ENCODE measurements at places on chromosomes 5 and 9.

DNA sequence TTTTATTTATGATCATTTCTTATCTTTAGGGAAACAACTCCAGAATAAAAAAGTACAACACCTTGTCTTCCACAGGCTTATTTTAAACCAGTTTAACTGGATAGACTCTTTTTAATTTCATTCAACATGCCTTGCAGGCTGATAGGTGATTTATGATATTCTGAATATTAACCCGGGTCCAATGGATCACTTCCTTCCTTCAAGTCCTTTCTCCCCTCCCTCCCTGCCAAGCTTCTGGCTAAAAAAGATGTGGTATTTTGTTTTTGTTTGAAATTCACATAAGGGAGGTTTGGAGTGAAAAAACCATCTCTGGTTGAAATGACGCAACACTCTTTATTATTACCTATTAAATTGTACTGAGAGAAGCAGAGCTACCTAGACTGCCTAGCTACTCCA lies 265.3 kb downstream of the MLLT3 start:
- no peak for DNase-seq

- DNase-seq = no peak
Observed at GRCh38 chr5:140116716-140117115, 2.8 kb downstream of the PURA start.

DNA sequence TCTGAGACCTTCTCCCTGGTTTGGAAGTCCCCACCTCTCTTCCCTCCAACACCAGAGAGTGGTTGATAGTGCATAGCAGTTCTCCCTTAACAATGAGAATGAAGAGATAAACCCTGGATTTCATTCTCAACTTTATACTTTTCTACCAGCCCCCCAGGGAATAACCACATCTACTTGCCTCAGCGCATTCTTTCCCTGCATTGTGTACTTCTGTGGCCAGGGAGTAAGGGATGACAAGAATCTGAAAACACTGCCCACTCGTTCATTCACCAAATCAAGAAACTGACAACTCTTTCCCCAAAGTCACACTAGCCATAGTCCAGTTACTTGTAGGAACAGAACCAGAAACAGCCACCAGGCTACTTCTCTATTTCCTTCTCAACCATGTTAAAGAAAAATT lies 46.0 kb upstream of the SPIN1 start:
- DNase-seq = no peak

DNA sequence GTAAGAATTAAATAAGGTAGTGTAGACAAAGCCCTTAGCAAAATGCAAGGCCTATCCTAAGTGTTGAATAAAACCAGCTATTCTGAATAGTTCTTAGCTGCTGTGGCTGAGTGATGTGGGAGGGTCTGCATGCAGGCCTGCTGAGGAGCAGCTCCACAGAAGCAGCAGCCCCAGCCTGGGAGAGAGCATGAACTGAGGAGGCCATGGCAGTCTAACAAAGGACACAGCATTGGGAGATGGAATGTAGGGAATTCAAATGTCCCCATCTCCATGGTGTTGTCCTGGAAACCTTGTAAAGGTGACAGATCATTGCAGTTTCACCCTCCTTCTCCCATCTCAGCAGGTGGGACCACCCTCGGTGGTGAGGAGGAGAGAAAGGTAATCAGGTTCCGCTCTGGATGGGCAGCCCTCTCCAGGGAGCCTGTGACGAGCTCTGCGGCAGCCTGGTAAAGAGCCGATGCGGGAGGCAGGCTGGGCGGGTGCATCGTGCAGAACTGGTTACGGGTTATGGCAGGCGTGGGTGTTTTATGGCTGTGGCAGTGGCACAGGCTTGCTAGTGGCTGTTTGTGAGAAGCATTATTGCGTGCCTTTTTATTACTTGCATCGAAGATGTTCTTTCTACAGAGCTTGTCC lies 199.9 kb upstream of the GLRA1 start:
- no peak for DNase-seq

GRCh38 chr9:14243514-14244042 lies 70.4 kb downstream of the NFIB start:
- no peak for DNase-seq

DNA sequence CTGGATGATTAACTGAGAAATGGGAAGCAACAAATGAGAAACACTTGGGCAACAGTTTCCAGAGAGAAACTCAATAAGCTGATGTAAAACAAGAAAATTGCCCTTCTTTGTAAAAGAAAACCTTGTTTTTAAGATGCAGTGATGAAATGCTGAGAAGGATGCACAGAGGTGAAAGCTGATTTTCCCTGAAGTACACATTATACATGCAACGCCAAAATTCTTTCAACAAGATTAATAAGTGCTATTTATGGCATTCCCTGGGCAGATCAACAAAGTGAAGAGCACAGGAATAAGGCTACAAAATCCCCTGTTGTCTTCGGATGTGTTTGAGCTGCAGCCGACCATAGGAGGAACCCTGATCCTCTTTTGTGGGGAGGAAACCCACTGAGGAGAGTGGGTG lies 208.0 kb upstream of the ANKH start:
- no peak for DNase-seq

DNA sequence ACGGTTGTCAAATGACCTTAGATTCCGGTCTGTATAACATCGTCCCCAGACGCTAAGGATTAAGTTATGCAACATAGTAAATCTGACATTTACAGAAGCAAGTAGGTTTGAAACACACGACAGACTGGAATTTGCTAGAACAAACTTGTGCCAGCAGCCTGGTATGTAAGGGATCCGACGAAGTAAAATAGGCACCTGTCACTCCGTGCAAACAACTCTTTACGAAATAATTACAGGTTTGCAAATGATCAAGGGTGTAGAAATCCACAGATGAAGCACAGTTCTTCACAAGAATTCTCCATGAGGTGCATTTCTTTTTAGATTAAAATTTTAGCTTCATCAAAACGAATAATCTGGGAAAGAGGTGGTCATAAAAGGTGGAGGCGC lies 508 bp downstream of the MOCS2 start:
- DNase-seq = no peak

GRCh38 chr5:10330511-10331230 lies 22.8 kb upstream of the MARCHF6 start:
- no peak for DNase-seq

GRCh38 chr9:129390541-129390940 lies 212.5 kb upstream of the IER5L start:
- no peak for DNase-seq

GRCh38 chr5:125367702-125368101 lies 621.3 kb upstream of the ZNF608 start:
- no peak for DNase-seq

DNA sequence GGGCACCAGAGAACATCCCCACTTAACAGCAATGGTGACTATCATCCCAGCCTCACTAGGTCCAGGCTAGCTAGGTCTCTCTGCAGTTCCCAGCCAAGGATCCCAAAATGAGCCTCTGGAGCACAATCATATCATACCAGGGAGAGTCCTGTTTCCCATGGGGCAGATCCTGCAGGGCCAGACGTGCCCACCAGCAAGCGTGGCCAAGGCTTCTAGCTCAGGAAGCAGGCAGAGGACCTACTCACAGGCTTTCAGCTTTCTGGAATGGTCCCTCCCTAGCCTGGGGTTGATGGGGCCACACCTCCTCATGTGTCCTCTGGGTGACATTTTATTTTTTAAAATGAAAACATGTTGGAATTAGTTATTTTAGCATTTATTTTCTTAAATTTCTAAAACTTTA lies 45.7 kb upstream of the PITX1 start:
- no peak for DNase-seq

GRCh38 chr9:81822967-81823366 lies 105.3 kb upstream of the SPATA31D4 start:
- no peak for DNase-seq

GRCh38 chr5:74401946-74402320 lies 238.6 kb downstream of the ENC1 start:
- DNase-seq = no peak

- no peak for DNase-seq
Observed at GRCh38 chr5:31463351-31463750, 68.5 kb downstream of the DROSHA start.

DNA sequence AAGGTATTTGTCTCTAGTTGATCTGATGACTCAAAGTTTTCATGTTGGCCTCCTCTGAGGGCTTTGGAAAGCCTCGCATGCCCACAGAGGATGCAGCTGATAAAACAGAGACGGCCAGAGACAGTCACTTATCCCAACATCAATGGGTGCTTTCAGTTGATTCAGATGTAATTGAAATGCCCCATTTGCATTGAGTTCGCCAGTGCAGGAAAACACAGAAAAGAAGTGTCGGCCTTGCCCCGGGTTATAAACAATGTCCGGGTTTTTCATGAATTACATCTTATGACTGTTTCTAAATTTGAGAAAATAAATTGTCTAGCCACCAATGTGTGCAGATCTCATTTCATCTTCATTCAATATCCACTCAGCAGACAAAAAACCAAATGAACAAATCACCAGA lies 42.2 kb upstream of the ICE1 start:
- no peak for DNase-seq

DNA sequence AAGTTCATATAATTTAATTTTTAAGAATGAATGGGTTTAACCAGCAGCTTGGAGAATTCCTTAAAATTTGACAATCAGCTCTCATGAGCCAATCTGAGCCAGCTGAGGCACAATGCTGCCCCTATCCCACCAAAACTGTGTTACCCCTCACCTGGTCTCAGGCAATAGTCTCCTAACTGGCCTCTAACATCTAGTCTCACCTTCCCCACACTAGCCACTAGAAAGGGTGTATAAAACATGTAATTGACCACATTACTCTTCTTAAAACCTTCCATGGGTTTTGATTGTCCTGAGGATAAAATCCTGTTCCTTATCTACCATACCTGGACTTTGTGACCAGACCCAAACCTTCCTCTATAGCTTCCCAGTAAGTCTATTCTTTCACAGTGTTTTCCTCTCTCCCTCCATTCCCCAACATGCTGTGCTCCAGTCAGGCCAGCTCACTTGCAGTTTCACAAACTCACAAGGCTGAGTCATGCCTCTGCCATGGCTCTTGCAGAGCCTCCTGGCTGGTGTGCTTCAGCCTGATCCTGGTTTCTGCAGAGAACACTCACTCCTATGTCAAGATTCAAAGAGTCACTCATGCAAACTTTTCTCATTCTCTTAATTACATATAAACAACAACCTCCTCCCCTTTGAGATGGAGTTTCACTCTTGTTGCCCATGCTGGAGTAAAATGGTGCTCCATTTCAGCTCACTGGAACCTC lies 16.0 kb upstream of the ZCCHC7 start:
- no peak for DNase-seq

DNA sequence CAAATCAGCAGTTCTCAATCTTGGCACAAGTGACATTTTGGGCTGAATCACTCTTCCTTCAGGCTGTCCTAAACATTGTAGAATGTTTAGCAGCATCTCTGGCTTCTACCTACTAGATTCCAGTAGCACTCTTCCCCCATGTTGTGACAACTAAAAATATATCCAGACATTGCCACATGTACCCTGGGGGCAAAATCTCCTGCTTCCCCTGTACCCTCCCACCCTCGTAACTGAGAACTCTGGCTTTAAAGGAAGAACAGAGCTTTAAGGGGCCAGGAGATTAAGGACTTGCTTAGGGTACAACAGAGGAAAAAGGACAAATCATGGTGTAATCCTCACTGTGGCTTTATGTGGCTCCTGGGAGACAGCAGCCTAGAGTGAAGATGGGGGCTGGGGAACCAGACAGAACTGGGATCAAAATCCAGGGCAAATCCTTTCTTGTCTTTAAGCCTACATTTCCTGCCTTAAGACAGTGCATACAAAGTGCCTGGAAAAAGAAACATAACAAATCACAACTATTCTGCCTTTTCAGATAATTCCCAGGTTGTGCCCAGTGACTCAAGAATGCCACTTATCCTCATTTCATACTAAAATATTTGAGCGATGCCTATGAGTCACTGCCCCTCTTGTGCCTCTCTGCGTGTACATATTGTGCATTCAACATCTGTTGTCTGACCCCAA lies 109.3 kb downstream of the DAPK1 start:
- no peak for DNase-seq

GRCh38 chr5:6059137-6059800 lies 319.1 kb downstream of the MED10 start:
- DNase-seq = no peak

GRCh38 chr5:72956324-72957140 lies 691 bp downstream of the FCHO2 start:
- DNase-seq = peak; percentile 33

DNA sequence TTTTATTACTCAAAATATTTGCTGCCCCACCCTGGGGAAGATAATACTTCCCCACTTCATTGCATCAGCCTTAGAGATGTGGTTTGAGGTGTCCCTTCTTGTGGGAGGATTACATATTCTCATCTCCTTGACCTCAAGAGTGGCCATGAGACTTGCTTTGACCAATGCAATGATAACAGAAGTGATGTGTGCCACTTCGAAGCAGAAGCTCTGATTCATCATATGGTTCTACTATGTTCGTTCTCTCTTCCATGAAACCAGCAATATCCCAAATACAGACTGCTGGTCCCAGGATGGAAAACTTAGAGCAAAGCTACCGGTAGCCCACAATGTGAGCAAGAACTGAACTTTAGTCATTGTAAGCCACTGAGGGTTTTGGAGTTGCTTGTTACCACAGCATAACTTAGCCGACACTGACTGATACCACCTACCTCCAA lies 92.0 kb downstream of the THBS4 start:
- no peak for DNase-seq

DNA sequence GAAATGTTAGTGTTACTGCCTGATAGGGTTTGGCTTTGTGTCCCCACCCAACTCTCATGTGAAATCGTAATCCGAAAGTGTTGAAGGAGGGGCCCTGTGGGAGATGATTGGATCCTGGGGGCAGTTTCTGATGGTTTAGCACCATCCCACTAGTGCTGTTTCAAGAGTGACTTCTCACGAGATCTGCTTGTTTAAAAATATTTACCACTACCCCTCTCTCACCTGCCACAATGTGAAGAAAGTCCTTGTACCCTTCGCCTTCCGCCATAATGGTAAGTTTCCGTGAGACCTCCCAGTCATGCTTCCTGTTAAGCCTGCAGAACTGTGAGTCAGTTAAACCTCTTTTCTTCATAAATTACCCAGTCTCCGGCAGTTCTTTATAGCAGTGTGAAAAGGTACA lies 2.6 kb upstream of the RFX3 start:
- peak; percentile 64 for DNase-seq

GRCh38 chr9:91815896-91816295 lies 134.1 kb downstream of the ROR2 start:
- no peak for DNase-seq

DNA sequence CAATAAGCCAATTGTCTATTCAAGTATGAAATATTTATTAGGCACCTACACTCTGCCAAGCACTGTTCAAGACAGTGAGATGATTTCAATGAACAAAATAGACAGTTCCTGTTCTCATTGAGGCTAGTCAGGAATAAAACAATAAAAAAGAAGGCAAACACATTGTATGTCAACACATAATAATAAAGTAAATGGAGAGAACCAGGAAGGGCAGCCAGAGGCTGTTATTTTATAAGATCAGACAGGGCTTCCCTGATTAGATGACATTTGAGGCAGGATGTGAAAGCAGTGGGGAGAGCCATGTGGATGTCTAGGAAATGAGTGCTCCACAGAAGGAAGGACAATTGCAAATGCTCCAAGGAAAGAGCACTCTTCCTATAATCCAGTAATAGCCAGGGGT lies 2371.1 kb downstream of the MAT2B start:
- DNase-seq = no peak

- no peak for DNase-seq
Observed at GRCh38 chr5:149133795-149134777, 7.2 kb upstream of the ABLIM3 start.

Data from stimulated activated CD4-positive, alpha-beta T cell treated with anti-CD3 and anti-CD28 coated beads, Interleukin-2, amount 100 ng/mL, for 24 hours (primary cell).